ENCODE measurements at places on chromosomes 6 and 20.
A peak's percentile ranks its signal among the peaks of the same experiment; 100 is the strongest.

GRCh38 chr6:40074306-40075055, 140.2 kb upstream of the MOCS1 start:
- DNase-seq, result no peak

GRCh38 chr6:24968783-24969182, 33.0 kb upstream of the RIPOR2 start:
- no peak for DNase-seq

DNA sequence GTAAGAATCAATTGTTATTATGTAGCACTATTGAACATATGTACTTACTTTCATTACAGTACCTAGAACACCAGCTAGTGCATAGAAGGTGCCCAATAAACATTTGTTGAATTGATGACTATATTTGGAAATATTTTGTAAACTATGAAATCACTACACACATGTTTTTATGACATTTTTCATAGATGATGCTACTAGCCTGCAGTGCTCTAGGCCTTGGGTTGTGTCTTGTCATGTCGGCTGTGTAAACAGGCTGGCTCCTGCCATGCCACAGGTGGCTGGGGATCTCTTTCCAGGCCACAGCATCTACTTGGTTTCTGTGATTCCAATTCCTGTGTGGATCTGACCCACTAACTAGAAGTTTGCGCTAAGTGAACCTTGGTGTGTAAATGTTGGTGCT, 43.3 kb upstream of the EDN1 start:
- DNase-seq, result no peak

GRCh38 chr6:25883991-25884390, 9.9 kb upstream of the SLC17A3 start:
- no peak for DNase-seq

GRCh38 chr20:34316196-34316814, 13.2 kb upstream of the AHCY start:
- no peak for DNase-seq

DNA sequence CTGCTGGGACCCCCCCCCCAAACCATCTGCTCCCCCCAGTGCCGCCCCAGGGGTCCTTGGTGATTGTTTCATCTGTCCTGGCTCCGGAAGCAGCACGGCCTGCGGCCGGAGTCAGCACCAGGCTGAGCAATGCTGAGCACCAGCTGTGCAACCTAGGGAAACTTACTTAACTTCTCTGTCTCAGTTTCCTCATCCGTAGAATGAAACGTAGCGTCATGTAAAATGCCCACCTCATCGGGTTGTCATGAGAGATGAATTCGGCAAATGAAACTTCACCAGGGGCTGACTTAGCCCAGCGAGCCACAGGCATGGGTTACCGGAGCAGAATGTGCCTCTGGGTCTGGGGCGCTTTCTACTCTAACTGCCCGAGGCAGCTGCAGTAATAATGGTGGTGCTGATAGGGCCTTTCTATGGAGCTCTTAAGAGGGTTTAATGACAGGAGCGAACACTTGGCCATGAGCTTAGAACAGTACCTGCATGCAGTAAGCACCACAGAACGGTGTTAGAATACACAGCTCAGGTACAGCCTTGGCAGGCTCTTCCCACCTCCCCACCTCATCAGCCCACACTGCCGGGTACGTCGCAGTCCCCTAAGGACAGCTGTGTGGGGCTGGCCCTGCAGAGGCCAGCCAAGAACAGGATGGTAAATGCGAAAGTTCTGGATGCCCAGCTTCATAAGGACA, 1.7 kb downstream of the THBS2 start:
- DNase-seq, result no peak

GRCh38 chr6:134714113-134714512, 235.8 kb downstream of the ALDH8A1 start:
- DNase-seq, result no peak

DNA sequence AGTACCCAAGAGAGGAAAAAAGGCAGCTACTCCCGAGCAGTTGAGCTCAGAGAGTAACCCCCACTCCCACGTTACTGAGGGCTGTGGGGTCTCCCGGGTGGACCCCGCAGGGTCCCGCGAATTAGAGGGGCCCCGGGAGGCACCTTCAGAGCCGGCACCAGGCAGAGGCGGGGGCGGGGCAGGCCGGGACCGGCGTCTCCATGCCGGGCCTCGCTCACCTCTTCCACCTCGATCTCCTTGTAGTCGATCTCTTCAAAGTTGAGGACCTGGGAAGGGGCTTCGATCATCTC, 381 bp downstream of the MAP3K7 start:
- DNase-seq, result peak; percentile 30

GRCh38 chr6:106381881-106382280, 21.4 kb downstream of the CRYBG1 start:
- no peak for DNase-seq

- no peak for DNase-seq
Measured at GRCh38 chr6:31877125-31877650, 1.6 kb downstream of the SLC44A4 start.

GRCh38 chr6:10031617-10032016, 383.3 kb downstream of the TFAP2A start:
- no peak for DNase-seq

- DNase-seq, result no peak
Measured at GRCh38 chr20:63807654-63808053, 23.4 kb downstream of the ZBTB46 start.

GRCh38 chr6:97293198-97293696, 10.2 kb upstream of the MMS22L start:
- DNase-seq, result no peak

GRCh38 chr6:25174678-25175077, 104.5 kb upstream of the CARMIL1 start:
- no peak for DNase-seq

DNA sequence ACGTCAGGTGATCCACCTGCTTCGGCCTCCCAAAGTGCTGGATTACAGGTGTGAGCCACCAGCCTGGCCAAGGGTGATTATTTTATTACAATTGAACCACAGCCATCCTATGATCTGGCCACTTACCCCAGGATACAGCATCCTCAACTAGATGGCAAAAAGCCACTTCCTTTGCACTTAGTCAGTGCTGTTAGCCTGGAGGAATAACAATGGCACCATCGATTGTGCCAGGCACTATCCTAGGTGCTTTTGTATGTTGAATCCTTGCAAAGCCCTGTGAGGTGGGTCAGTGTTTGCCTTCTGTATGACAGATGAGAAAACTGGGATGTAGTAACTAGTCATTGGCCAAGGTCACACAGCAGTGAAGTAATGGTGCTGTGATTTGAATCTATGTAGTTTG, 11.2 kb upstream of the TTPAL start:
- DNase-seq, result no peak

- DNase-seq, result no peak
Measured at GRCh38 chr6:130467146-130468050, 101.6 kb downstream of the TMEM200A start.

- DNase-seq, result no peak
Measured at GRCh38 chr6:148578837-148579565, 167.8 kb upstream of the UST start.

GRCh38 chr6:257774-258173, 34.5 kb upstream of the DUSP22 start:
- DNase-seq, result no peak

GRCh38 chr6:123811378-123811777, 7.7 kb downstream of the NKAIN2 start:
- no peak for DNase-seq

DNA sequence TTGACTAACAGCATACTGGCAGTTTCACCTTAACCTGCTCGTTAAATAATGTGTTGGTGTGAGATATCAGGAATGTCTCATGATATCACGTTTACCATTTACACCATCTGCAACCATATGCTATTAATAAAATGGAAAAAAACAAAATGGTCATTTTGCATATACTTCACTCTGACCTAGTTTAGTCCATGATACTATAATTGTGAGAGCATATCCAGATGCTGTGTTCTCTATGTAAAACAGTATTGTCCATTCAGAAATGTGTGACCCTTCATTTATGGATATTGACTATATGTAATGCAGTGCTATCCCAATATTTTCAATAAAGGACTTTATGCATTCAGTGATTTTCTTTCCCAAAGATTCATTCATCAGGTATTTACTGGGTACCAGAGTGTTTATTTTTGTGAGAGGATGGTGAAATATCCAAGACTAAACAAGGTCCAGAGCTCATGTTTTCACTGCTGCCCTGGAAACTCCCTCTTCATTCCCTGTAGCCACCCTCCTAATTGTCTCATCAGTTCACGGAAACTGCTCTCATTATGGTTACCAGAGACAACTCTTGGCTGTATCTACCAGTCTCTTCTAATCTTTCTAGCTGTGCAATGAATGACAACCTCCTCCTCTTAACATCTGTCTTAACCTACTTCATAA, 25.7 kb upstream of the HINT3 start:
- DNase-seq, result no peak

- no peak for DNase-seq
Measured at GRCh38 chr6:127058027-127058426, 60.4 kb upstream of the RSPO3 start.

DNA sequence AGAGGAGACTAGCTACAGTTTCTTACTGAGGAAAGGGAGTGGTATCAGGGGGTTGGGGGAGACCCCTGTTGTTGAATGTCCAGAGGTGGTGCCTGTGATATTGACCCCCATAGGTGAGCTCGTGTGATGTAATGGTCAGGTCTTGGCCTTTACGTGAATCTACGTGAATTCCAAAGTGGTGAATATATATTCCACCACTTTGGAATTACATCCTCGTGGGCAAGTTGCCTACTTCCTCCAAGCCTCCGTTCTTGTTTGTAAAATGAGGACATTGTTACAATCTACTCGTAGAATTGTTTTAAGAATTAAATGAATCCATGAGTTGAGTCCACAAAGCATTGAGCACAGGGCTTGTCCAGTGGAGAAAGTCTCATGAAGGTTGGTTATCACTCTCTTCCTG, 47.3 kb downstream of the TSHZ2 start:
- no peak for DNase-seq

GRCh38 chr6:132587424-132587823, 2.1 kb downstream of the TAAR5 start:
- no peak for DNase-seq

All from stimulated activated CD4-positive, alpha-beta T cell treated with anti-CD3 and anti-CD28 coated beads, Interleukin-12 subunit alpha, Interleukin-12 subunit beta, amount 100 ng/mL, for 4 hours (primary cell).